Gastrocnemius medialis (tissue), 4 donors: ENCODE measurements at places on chromosomes 12 and 14.
A peak's percentile ranks its signal among the peaks of the same experiment; 100 is the strongest.

- no peak for DNase-seq
These were observed 11.9 kb upstream of the LRP1-AS start for GRCh38 chr12:57159311-57159710.

- DNase-seq = no peak
These were observed 41.0 kb upstream of the PTGR2 start for GRCh38 chr14:73810478-73811163.

DNA sequence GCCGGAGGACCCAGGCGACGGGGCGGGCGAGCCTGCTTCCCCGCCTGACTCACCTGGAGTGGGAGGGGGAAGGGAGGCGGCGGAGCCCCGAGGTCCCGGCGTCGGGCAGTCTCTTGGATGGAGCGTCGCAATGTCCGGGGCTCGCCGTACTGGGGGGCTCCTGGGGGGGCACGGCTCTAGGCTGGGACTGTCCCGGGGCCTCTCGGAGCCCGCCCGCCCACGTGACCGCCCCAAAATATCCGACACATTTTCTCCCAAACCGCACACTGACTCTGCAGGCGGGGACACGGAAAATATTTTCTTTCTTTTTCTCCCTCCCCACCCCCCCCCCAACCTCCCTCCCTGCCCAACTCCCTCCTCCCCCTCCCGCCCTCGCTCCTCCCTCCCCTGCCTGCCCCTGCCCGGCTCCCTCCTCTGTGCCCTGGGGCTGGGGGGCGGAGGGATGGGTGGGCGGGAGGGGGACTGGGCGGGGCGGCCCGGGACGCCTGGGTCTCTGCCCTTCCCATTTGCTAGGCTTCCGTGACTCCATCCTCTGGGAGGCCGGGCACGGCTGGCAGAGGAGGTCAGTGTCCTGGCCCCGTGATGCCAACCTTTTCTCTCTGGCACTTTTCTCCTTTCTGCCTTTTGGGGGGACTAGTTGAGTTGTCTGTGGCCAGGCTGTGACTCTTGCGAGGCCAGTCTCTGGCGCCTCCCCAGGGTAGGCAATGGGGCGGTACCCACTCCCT, at the start of gene RARG:
TSS of gene RARG (minus strand) at position 289 of the 725 bp plus-strand sequence. CDS start 4,664 bp downstream, outside the sequence.
- no peak for DNase-seq

DNA sequence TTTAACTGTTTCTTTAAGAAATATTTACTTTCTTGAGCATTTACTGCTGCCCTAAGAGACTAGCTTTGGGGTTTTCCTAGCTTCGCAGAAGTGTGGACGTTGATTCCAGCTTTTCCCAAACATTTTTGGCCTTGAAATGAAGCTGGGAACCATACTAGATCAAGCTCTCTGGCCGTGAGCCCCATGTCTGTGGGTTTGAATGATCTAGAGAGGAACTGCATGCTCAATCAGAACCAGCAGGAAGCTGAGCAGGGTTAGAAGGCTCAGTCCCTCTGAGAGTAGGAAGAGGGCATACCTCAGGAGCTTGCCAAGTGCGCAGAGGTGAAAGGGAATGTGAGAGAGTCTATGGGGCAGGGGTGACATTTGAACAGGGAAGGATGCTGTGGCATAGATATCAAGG, 292.1 kb downstream of the CACNA1C start:
- no peak for DNase-seq

- no peak for DNase-seq
These were observed 32.2 kb downstream of the TESC start for GRCh38 chr12:117067016-117067415.

GRCh38 chr12:131721548-131721947, 10.7 kb downstream of the SFSWAP start:
- no peak for DNase-seq

DNA sequence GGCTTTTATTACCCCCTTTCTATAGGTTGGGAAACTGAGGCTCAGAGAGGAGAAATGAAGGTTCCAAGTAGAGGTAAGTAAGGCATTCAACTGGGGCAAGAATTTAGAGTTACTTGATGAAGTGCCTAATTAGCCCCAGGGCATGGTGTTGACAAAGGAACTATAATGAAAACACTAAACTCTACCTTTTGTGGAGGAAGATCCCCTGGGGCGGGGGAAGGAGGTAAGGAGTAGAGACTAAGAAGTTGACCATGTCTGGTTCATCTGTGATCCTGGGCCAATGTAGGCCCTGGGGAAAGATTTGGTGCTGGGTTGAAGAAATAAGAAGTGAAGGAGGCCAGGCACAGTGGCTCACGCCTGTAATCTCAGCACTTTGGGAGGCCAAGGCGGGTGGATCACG, 16.2 kb upstream of the COX6A1 start:
- DNase-seq = no peak

DNA sequence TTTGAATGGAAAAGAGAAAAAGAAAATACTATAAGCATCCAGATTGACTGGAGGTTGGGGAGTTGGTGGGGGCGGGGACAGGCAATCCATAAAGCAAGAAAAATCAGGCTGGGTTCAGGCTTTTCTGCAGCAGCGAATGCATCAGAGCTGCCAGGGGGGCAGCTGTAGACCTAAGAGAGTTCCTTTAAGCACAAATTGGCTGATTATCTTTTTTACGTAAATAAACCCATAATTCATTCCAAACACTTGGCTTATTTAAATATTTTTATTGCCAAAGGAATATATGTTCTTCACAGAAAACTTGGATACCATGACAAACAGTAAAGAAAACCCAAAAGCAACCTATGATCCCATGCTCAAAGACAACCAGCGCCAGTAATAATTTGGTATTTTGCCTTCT, 10.2 kb downstream of the BDKRB2 start:
- no peak for DNase-seq

GRCh38 chr14:53921027-53921426, 35.6 kb downstream of the BMP4 start:
- DNase-seq = no peak

DNA sequence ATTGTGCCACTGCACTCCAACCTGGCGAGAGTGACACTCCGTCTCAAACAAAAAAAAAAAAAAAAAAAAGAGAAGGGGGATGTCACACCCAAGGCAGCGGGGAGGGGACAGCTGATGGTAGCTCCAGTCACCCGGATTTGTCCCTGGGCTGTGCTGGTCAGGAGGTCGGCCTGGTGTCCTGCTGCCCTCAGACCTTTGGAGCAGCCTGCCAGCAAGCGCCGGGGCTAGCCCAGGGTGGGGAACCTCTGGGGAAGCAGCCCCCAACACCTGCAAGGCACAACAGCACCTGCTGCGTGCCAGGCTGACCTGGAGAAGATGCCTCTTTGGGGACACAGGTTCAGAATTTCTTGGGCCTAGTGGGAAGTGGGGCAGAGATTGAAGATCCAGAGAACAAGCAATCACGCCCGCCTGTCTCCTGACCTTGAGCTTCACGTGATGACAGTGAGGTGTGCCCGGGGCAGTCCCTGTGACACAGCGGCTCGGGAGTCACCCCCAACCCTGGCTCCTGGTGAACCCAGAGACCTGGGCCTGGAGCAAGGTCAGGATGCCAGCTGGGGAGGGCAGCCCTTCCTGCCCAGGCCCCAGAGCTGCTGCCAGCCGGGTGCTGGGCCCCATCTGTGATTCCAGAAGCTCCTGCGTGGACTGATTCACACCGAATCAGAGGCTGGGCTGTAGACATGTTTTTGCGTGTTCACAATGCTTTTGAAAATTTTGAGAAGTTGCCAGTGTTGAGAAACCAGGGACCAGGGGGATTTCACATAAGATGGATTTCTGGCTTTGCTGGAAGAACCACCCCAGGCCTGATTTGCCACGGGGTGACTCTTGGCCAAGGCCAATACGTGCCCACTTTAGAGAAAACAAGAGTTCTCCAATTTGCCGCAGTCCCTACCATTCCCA, 66.4 kb downstream of the RFLNA start:
- peak; percentile 71 for DNase-seq
